ENCODE measurements at places on chromosomes 16 and 17.

DNA sequence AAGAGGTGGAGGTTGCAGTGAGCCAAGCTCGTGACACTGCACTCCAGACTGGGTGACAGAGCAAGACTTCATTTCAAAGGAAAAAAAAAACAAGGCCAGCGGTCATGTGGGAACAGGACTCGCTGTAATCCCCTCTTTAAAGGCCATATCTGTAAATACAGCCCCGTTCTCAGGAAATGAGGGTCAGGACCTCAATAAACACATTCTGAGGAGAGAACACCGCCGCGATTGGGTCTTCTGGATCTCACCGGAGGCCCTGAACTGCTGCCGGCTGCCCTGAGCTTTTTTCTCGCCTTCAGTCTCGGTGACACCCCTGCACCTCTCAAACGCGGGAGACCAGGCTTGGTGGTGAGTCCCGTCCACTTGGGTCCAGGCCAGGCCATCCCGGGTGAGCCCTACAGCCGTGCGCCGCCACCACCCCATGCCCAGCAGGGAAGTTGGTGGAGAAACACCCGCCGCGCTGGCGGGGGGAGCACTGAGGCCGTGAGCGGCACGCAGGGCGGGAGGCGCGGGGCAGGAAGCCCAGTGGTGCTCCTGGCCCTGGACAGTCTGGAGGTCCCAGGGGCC lies 28.4 kb downstream of the SLC25A10 start:
- DNase-seq, result no peak

DNA sequence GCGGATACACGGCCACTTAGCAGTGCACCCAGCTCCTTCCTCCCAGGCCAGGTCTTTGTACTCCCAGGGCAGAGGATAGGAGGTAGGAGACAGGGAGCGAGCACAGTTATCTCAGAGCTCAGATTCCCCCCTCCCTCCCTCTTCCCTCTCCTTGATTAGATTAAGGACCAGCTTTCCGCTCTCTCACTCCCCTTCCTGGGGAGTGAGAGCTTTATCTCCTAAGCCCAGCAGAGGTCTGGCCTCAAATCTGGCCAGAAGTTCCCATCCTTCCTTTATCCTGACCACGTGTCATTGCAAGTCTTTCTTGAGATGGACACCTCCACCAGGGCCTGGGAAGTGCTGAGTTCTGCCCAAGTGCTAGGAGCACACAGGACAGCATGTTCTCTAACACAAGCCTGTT lies 5.1 kb downstream of the ARL4D start:
- no peak for DNase-seq

GRCh38 chr16:20166531-20167235 lies 93.0 kb upstream of the GPR139 start:
- no peak for DNase-seq

DNA sequence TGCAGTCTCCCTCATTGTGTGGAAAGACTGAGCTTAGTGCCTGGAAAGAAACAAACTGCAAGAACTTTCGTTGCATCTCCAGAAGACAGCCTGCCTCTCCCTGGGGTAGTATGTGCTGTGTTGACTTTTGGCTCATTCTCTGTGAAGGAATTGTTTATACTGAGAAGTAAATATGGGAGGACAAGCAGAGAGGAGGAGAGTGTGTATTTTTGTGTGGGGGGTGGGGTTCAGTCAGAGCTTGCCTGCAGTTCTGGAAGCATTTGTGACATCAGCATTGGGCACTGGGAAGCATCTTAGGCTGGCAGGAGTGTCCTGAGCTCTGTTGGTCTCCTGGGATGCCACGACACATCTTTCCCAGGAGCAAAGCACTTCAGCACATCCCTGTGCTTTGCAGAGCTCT lies 147.9 kb downstream of the HS3ST3B1 start:
- DNase-seq, result no peak

GRCh38 chr17:62724398-62725146 lies 83.5 kb downstream of the MARCHF10 start:
- DNase-seq, result no peak

DNA sequence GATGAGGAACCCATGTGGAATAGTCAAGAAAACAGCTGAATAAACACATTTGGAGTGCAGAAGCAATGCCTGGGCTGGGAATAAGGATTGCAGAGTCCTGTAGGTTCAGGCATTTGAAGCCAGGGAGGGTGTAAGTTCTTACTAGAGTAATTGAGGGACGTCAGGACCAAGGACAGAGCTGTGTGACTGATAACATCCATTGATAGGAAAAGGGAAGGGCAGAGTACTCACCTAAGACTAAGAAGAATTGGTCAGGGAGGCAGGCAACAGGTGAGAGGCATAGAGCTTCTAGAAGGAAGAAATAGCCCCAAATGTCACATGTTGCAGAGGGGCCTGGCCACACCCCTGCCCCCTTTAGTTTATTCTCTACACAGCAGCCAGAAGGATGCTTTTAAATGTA lies 79.8 kb upstream of the TMEM132E start:
- DNase-seq, result peak; percentile 33

DNA sequence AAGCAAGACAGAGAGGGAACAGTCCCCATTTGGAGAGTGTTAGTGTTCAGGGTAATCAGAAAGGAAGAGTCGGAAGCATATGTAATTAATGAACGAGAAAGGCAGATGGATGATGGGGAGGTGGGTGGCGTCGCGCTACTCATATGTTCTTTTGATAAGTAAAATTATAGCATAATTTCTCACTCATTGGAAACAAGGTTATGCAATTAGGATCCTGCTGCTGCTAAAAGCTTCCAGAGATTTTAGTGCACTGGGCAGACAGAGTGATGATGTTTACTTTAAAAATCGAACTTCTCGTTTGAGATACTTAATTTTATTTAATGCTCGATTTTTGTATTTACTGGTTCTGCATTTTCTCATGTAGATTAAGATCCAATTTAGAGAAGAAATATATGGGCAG lies 96.2 kb downstream of the PRKCA start:
- no peak for DNase-seq

DNA sequence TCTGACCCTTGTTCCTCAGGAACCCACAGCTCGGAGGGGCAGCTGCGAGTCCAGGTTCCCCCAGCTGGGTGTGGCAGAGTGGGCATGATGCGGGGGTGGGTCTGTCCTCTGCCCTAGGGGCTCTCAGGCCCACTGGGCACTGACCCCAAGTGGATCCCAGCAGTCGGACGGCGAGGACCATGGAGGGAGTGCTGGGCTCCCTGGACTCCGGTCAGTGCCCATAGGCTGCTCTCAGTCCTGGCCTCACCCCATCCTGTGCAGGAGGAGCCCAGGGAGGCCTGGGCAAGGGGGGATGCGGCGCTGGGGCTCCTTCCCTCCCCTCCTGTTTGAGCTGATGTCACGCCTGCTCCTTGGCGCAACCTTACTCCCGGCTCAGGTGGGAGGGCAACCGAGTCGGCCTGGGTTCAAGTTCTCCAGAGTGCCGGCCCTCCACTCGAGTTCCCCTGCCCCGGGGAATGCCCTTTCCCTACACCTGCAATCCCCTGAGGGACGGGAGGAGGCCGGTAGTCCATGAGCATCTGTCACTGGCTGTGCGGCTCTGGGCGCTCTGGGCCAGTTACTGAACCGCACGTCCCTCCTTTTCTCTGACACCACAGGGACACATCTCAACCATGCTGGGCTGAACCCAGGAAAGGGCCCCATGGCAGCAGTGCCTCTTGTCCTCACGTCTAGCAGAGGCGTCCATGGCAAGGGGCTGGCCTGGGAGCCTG lies 52.6 kb upstream of the ACSF3 start:
- no peak for DNase-seq

- no peak for DNase-seq
Measured at GRCh38 chr17:33366960-33367359, 73.9 kb upstream of the ASIC2 start.

DNA sequence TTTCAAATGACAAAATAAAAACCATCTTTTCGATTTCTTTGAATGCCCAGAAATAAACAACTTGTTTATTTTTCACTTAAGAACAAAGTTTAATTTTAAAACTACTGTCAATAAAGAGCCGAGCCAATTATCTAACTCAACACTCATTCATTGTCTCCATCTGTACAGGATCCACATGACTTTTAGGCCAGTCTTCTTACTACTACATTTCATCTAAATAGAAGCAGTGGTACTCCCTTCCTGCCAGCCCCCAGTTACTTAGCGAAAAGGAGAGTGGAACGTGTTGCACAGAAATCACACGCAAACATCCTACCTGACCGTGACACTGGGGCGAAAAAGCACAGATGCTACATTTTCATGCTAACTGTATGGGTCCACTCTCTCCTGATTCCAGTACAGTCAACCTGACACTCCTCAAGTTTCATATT lies 1.2 kb downstream of the GNA13 start:
- no peak for DNase-seq

DNA sequence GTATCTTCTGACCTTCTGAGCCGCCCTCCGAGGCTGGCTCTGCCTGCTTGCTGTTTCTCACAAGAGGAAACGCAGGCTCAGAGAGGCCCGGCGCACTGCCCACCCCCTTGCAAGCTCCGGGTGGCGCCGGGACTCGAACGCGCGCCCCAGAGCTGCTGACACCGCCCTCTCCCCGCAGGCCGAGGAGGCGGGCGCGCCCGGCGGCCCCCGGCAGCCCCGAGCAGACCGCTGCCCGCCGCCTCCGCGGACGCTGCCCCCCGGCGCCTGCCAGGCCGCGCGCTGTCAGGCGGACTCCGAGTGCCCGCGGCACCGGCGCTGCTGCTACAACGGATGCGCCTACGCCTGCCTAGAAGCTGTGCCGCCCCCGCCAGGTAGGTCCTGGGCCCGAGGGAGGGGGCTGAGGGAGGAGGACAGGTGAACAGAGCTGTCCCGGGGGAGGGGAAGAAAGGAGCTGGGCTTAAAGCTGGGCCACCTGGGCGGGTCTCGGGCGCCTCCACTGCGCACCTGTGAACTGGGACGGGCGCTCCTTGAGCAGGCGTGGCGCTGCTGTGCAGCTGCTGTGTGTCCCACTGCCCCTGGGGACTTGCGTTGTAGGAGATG lies 18.2 kb downstream of the WFDC1 start:
- no peak for DNase-seq

DNA sequence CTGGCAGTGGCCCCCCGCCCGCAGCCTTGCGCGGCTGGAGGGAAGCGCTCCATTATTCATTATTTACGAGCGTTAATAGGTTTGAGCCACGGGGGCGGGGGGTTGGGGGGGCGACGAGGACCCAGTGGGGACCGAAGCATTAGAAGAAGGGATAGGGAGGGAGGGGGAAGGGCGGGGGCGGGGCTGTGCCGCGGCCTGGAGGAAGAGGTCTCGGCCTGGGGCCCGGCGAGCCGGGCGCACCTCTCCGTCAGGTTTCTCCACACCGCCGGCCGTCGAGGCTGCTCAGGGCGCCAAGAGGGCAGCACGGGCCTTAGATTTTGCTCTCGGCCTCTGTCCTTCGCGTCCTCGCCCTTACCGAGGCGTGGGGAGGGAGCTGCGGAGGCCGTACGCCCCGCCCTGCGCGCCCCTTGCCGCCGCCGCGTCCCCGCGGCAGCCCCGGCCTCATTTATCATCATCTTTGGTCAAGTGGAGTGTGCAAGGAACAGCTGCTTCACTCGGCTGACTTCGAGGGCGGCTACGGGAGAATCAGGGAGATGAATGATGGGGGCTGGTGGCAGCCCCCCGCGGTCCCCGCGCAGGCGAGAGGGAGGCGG lies 54.2 kb downstream of the SREBF1 start:
- DNase-seq, result no peak

DNA sequence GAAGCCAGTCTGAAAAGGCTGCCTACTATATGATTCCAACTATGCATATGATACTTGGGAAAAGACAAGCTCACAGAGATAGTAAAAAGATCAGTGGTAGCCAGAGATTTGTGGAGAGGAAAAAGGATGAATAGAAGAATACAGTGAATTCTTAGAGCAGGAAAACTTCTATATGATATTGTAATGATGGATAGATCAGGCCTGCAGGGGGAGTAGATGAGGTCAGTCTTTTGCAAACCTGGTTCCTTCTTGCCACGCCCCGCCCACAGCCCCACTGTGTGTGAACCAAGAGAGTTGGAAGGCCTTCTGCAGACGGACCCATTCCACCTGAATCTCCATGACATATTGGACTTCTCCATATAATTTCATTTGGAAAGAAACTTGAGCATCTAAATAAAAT lies 761 bp upstream of the CCL8 start:
- no peak for DNase-seq

DNA sequence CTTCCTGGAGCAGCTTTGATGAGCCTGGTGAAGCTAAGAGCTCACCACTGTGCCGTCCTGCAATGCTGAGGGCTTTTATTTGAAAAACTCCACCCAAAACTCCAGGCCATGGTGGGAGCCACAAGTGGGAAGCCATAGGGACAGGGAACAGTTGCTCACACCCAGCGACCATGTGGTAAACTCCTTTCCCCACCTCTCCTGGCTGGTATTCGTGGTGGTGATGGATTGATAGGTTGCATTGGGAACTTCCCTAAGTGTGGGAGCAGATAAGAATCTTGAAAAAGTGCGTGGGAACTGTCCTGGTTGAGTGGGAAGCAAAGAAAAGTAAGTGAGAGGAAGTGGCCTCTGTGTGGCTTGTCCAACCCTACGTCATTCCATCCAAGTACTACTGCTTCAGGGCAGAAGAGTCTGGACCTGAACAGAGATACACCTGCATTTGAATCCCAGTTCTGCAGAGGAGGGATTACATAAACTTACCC lies at the start of gene CCL1:
Gene CCL1, minus strand, starts transcription at position 51 of the 479 bp plus-strand sequence. CDS start 72 bp downstream, outside the sequence.
- DNase-seq, result no peak

- DNase-seq, result no peak
Measured at GRCh38 chr16:79970551-79971236, 370.2 kb upstream of the MAF start.

- DNase-seq, result no peak
Measured at GRCh38 chr17:60442271-60443173, 20.2 kb downstream of the CHCT1 start.

DNA sequence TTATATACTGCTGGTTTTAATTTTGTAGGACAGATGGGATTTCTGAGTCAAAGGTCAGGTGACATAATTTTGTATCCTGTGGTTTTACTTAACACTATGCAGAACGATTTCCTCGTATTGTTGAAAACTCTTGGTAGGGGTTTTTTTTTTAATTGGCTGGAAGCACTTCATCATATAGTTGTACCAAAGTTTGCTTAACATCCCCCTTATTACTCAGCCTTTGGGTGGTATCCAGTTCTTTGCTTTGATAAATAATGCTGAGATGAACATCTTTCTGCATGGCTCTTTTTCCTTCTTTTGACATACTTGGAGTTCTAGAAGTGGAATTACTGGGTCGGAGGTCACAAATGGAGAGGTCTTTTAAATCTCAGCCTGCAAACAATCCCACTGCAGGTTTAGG lies 419.1 kb downstream of the MAF start:
- DNase-seq, result no peak

DNA sequence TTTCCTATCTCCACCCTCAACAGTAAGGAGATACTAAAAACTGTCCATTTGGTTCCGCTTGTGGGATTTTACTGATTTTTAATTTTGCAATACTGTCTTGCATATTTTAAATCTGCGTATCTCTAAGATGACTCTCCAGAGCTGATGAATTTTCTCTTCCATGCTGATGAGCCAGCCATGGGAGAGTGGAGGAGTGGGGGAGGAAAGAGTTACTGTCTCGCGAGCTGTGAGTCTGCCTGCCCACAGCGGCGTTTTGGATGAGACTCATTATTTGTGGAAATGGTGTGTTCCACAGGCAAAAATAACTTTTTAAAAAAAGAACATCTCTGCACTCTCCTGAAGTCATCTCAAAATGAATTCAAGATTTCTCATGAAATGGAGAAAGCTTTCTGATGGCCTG lies 34.6 kb upstream of the MYOCD start:
- no peak for DNase-seq

GRCh38 chr16:24046442-24046841 lies 209.7 kb upstream of the CACNG3 start:
- no peak for DNase-seq
